ENCODE measurements at places on chromosomes 16 and 17.

DNA sequence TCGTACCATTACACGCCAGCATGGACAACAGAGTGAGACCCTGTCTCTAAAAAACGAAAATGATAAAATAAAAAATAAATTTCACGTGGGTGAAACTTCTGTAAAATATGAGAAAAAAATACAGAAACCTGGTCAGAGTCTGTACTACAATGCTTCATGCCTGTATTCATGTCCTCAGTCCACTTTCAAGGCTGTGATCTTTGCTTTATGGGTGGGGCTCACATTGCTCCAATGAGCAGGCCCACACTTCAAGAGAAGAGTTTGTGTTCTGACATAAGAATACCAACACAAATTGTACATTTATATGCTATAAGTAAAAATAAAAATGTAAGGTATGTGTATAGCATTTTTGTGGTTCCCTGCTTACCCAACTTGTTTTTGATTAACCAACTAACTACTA lies 32.2 kb upstream of the ABCA3 start:
- no peak for DNase-seq

- DNase-seq, result peak; percentile 32
Observed at GRCh38 chr16:10172848-10173655, 9.2 kb downstream of the GRIN2A start.

DNA sequence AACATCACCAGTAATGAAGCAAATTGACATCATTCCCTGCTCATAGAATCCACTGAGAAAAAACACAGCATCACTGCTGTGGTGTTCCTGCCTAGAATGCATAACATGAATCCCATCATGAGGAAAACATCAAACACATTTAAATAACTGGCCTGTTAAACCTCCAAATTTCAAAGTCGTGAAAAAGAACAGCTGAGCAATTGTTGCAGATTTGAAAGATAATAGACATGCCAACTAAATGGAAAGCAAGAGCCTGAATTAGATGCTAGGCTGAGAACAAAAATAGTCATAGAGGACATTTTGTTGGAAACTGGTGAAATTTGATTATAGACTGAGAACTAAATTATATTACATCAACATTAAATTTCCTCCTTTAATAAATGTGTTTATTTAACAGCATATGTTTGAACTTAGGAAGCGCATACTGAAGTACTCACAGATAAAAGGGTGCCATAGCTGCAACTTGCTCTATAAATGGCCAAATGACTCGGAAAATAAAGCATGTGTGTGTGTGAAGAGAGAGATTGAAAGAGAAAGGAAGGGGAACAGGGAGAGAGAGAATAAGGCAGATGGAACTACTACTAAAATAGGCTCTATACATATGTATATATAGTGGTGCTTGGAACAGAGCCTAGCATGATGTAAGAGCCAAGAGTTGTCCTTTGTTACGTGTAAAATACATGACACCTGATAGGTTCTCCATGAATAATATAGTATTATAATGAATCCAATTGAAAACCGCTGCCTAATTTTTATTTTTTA lies 305.0 kb upstream of the MON1B start:
- DNase-seq, result no peak

DNA sequence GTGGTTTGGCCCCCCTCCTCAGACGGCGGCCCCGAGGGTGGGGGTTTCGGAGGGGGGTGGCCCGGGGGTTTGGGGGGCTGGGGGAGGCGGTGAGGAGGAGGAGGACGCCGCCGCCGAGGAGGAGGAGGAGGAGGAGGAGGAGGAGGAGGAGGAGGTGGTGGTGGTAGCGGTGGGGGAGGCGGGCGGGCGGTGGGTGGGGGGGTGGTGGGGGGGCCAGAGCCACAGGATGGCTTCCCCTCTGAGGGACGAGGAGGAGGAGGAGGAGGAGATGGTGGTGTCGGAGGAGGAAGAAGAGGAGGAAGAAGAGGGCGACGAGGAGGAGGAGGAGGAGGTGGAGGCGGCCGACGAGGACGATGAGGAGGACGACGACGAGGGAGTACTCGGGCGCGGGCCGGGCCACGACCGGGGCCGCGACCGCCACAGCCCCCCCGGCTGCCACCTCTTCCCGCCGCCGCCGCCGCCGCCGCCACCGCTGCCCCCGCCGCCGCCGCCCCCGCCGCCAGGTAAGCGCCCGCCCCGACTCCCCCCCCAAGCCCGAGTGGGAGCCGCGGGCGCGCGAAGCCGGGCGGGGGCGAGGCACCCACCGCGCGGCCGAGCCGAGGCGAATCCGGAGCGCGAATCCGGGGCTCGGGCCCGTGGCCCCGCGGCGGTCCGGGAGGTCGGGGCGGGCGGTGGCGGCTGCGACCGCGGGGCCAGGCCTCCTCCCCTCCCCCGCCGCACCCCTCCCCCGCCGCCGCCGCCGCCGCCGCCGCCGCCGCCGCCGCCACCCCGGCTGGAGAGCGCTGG lies 3.8 kb upstream of the CHD3 start:
- DNase-seq, result no peak

DNA sequence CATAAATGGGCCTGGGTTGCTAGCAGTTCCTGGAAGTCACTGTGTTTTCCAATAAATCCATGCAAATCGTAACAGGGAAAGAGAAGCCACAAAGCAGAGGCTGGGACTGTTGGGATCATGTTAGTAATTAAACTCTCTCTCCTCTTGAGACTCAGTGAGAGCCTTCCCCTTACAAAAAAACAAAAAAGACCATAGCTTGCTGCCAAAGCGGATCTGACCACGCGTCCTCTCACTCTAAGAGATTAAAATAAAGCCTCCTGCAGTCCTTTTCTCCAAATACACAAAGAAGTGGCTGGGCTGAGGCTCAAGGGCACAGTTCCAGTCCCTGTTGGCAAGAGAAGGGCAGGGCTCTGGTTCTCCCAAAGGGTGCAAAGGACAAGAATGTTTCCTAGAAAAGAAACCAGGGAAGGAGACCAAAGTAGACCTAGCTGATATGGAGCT lies 38.5 kb downstream of the PIGL start:
- no peak for DNase-seq

- no peak for DNase-seq
Observed at GRCh38 chr16:1272453-1273198, 16.8 kb downstream of the TPSD1 start.

Measured in cerebellar nuclear complex (tissue), 1 donor.